ENCODE measurements at places on chromosomes 12 and 14. TPM values are rescaled to one million over a fixed set of nuclear protein-coding genes. Genes with fewer than 3 reads are reported as not detected.

Gene HCAR2
- 0.27 TPM for total RNA-seq

Gene IL26
- not detected for total RNA-seq

Gene TMPRSS12
- total RNA-seq: not detected

DNA sequence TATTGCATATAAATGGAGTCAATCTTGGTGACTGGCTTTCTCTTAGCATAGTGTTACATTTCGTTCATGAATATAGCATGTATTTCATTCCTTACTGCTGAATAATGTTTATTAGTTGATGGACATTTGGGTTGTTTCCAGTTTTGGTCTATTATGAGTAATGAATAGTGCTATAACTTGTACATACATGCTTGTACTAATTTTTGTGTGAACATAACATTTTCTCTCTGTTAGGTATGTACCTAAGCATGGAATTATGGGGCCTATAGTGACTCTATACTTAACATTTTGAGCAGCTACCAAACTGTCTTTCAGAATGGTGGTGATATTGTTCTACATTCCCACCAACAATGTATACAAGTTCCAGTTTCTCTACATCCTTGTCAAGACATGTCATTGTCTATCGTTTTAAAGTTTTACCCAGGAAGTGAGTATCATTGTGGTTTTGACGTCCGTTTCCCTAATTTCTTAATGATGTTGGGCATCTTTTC lies 23.1 kb downstream of the ATP2A2 start:
- no peak for DNase-seq

DNA sequence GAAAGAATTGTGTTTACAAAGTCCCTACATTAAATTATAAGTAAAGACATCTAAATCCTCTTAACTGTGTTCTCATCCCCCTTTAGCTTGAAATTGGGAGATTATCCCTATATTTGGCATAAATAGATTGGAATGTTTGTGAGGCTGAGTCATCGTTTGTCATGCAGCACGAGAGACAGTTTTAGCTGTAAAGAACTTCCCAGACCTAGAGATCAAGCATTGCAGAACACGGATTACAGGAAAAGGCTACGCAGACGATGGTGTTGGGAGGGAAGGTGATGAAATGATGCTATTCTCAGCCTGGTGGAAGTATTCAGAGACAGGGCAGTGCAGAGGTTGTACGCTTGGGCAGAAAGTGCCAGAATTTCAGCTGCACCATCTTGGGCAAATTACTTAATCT lies 93.8 kb downstream of the PTPRB start:
- no peak for DNase-seq
